ENCODE measurements at places on chromosomes 1 and 21.

DNA sequence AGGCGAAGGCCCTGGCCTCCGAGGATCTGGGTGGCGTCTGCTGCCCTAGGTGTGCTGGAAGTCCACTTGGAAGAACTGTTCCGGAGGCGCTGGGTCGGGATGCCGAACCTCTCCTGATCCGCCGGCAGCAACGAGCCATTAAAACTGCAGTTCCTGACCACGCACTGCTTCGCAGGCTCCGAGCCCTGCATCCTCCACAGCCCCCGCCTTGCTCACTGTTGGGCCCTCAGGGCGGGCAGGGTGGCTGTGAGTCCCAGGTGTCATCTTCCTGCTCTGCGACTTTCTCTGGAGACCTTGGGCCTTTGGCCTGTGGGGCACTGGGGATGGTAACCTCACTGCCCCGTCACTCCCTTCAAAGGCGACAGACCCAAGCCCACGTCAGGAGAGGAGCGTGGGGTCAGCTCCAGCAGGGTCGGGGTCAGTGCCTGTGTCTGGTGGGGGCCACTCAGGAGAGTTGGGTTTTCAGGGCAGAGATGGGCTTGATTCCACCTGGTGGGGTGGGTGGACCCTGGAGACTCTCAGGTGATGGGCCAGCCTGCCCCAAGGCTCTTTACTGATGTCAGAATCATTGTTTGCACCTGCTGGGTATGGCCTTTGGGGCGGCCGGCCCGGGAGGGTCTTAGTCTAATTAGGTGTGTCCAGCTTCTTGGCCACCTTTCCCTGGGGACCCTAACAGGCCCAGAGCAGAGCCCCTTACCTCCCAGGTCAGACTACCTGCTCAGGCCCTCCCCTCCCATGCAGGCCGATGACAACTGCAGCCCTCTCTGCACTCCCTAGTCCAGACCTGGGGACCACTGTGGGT lies 3.1 kb downstream of the PRXL2B start:
- DNase-seq: no peak

GRCh38 chr1:4219826-4220225 lies 319.8 kb upstream of the C1orf174 start:
- DNase-seq: no peak

GRCh38 chr21:24336491-24336890 lies 1270.8 kb downstream of the MRPL39 start:
- no peak for DNase-seq

DNA sequence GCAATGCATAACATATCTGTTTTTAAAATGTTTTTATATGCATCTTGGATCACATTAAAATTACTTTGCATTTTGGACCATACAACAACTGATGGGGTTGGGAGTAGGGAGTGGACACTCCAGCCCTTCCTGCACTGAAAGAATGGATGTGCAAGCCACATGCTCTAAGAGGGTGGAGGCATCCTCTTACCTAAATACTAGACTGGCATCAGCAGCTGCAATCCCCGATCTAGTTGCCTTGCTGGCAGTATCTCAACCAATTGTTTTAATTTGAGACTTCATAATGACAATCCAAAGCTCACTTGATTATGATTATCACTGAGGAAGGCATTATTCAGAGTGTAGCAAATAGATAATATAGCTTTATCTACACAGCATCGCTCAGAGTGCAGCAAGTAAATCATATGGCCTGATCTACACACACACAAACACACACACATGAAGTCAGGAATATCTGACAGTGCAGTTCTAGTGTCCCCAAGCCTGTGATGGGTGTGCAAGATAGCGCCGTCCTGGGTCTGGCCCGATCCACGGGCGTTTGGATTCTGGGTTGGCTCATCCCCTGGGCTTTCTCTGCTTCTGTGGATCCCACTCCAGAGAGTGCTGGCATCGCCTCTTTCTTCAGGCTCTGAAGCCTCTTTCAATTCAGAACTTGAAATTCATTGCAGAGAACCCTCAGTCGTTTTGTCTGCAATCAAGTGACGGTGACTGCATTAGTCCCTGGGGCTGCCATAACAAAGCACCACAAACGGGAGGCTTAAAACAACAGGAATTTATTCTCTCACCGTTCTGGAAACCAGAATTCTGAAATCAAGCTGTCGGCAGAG lies 181.3 kb downstream of the ETS2 start:
- DNase-seq: no peak

GRCh38 chr1:151988405-151988923 lies 5.2 kb downstream of the S100A10 start:
- DNase-seq: no peak

GRCh38 chr1:161038523-161039153 lies at the start of gene TSTD1:
Gene TSTD1, minus strand, starts transcription at chr1:161038964. Its CDS starts 75 bp downstream, at chr1:161038889.
- no peak for DNase-seq

GRCh38 chr1:245503548-245503947 lies 348.8 kb downstream of the KIF26B start:
- DNase-seq: no peak

- DNase-seq: no peak
Measured at GRCh38 chr21:41086569-41086968, 81.4 kb upstream of the BACE2 start.

DNA sequence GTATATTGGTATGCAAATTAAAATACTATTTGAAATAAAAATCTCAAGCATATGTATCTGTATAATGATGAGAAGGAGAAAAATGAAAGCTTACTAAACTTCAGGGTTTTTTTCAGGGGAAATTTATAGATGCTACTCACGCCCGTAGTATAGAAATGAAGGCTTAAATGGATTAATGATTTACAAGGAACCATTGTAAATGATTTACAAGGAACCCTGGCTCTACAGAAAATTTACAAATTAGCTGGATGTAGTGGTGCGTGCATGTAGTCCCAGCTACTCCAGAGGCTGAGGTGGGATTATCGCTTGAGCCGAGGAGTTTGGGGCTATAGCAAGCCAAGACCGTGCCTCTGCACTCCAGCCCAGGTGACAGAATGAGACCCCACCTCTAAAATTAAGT lies 150.5 kb downstream of the PCBP3 start:
- no peak for DNase-seq

DNA sequence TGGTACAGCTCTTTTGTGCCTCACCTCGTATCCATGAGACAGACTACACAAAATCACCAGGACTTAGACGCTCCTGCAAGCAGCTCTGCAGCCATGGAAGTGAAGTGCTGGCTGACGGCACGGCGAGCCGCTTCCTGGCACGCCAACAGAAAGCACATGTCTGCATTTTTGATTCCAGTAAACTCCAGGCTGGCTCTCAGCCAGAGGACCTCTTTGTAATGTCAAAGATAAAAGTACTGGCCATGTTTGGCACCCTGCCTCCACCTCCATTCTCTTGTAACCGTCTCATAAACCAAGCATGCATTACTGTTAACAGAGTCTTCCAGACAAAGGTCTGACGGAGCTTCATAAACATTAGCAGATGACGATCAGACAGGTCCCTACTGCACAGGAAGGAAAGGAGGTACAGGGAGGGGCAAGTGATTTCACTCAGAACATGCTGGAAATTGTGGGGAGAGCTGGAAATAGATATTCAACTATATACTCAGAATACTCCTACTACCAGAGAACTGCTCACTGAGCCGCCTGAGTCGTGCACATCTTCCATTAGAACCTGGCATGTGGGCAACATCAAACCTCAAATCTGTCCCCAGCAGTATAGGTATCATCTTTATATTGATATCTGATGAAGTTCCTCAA lies 632.0 kb downstream of the SMYD3 start:
- no peak for DNase-seq

DNA sequence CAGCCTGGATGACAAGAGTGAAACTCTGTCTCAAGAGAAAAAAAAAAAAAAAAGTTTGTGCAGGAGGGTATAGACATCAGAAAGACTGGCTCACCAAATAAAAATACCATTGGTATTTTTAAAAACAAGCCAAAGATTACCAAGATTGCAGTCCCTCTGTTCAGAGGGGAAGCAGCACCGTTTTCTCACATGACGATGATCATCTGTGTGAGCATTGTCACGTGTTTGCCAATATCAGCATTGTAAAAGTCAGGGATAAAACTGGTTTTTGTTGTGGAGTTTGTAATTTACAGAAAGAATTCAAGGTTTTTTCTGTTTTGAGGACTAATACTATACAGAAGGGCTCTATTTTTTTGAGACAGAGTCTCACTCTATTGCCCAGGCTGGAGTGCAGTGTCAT lies 26.5 kb downstream of the ZNF362 start:
- no peak for DNase-seq

- no peak for DNase-seq
Measured at GRCh38 chr21:29267666-29268065, 31.1 kb upstream of the BACH1 start.

GRCh38 chr21:14716761-14717396 lies 170.8 kb upstream of the SAMSN1 start:
- no peak for DNase-seq

- DNase-seq: no peak
Measured at GRCh38 chr21:38444691-38445090, 53.6 kb downstream of the ERG start.

- DNase-seq: no peak
Measured at GRCh38 chr21:45545691-45546531, 3.7 kb upstream of the SLC19A1 start.

GRCh38 chr1:157878059-157878458 lies 36.5 kb upstream of the CD5L start:
- DNase-seq: no peak

DNA sequence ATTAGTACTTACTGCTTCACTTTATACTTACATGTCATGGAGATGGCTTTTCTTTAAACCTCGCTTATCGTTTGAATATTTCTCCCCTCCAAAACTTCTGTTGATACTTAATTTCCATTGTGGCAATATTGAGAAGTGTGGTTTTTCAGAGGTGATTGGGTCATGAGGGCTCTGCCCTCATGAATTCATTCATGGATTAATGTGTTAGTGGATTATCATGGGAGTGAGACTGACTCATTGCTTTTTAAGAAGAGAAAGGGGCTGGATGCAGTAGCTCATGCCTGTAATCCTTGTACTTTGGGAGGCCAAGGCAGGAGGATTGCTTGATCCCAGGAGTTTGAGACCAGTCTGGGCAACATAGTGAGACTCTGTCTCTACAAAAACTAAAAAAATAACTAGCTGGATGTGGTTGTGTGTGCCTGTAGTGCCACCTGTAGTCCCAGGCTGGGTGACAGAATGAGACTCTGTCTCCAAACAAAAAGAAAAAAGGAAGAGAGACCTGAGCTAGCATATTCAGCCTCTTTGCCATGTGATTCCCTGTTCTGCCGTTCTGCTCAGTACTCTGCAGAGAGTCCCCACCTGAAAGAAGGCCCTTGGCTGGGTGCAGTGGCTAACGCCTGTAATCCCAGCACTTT lies 30.2 kb downstream of the RABGAP1L start:
- no peak for DNase-seq

DNA sequence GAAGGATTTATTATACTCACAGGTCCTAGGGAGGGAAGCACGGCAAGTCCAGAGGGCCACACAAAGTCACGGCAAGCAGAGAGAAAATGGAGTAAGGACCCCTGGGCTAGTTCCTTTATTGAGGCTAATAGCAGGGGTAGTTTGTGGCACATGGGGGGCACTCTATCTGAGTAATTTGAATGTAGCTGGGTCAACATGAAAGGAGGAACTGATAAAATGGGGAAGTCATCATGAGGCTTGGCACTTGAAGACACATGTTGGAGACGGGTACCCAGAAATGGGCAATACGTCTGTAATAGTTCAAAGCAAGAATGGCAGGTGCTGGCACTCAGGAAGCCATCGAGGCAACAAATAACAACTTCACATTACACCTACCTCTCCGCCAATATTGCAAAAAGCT lies 1136.4 kb downstream of the MRPL39 start:
- no peak for DNase-seq

DNA sequence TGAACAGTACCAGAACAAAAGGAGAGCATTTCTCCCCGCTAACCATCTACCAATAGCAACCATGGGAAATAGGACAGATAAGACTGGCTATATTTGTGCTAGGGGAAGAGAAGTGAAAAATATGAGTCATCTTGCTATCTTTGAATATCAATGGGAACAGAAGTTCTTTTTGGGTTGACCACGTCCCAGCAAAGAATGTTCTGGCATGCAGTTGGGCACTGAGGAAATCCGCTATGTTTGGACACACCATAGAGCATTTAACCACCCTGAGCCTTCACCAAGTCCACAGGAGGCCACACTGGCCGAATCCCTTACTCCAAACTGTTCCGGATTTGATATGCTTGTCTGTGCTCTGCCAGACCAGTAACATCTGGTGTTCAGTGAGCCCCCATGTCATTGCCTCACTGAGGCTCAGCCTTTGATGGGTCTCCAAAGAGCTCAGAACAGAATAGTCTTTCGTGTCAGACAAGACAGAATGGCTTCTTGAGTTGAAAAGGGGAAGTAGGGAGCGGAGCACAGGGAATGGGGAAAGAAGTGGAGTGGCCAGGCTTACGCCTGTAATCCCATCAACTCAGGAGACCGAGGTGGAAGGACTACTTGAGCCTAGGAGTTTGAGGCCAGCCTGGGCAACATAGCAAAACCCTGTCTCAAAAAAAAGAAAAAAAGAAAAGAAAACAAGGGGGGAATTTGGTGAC lies 81.4 kb downstream of the SMYD2 start:
- no peak for DNase-seq

DNA sequence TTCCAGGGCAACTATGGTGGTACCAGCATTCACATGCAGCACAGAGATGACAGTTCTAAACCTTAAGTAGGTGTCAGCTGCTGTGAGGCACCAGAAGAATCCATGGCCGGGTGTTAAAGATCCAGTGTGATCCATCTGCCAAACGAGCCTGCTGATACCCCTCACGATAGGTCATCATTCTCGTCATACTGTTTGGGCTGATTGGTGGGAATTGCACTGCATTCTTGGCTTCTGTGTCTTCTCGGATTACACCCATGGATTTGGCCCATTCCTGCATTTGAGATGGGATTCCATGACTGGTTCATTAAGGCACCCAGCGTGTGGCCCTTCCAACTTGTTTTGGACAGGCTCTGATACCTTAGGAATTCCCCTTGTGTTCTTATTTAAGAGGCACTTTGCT lies 55.2 kb downstream of the ST6GALNAC3 start:
- DNase-seq: no peak

GRCh38 chr1:151145304-151146071 lies 943 bp downstream of the SEMA6C start:
- DNase-seq: no peak

DNA sequence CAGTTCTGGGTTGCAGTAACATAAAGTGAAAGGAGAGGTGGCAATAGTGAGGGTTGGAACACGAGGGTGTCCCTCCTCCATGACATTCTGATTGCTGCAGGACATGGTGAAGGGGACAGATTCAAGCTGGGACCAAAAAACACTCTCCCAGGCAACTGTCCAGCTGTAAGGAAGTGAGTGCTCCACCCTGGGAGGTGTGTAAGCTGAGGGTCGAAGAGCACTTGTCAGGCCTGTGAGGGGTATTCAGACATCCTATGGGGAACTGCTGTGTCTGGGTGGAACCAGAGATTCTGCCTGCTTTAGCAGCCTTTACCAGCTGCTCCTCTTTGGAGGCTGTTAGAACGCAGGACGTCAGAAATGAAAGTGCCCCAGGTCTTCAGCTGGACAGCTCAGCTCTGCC lies 212.1 kb downstream of the TRABD2B start:
- no peak for DNase-seq
